Cardiac septum (tissue), 1 donor: ENCODE measurements at places on chromosomes 6 and 20.

DNA sequence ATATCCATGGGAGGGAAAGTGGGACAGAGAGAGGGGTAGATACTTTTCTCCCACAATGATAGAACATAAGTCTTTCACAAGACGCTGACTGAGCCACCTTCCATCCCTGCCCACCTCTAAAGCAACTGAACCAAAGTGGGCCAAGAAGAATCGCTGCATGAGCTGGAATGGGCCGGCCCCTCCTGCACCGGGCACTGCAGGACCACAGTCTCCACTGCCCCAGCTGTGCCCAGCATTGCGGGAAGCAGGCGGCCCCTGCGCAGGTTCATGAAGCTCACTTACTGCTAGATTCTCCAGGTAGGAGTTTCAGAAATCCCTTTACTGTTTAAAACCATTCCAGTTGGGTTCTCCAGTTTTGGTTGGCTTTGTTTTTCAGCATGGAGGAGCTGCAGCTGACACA, 32.0 kb upstream of the CST7 start:
- no peak for DNase-seq

DNA sequence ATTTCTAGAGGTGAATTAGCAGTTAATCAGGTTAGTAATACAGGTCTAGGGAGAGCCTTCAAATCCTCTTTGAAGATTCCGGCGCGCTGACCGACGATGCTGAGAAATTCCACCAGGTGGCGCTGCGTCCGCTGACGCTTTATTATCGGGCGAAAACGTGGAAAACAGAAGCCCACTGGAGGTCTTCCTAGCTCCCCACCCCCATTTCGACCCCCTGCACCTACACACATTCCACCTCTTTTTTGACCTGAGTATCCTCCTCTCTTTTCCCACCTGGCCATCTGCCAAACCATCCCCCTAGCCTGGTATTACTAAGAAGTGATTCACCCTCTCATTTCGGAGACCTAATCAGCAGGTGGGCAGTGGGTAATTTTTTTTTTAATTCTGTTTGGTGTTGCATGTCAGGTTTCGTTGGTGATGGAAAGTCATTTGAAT, 65.4 kb upstream of the RIN2 start:
- peak; percentile 81 for DNase-seq

- no peak for DNase-seq
Measured at GRCh38 chr6:98836025-98836961, 1.9 kb downstream of the POU3F2 start.

DNA sequence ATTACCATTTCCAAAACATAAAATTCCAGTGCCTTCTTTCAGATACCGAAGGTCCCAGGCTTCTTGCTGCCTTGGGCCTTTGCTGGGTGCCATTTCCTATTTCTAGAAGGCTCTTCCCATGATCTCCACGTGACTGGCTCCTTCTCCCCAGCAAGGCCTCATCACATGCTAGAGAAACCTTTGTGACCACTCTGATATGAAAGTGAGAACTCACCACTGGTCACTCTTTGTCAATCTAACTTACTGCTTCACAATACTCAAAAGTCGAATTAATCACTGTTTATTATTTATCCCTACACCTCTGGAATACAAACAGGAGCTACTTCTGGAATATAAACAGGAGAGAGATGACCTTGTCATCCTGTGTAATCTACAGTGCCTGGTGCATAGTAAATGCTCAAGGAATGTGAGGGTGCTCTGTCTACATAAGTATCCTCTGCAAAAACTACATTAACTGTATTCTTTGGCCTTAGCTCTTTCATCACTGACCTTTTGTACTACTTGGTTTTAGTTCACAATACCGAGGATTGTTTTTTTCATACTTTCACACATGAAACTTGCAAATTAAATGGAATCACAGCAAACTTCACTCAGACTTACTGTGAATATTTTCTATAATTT, 1.6 kb downstream of the STX7 start:
- DNase-seq, result no peak

DNA sequence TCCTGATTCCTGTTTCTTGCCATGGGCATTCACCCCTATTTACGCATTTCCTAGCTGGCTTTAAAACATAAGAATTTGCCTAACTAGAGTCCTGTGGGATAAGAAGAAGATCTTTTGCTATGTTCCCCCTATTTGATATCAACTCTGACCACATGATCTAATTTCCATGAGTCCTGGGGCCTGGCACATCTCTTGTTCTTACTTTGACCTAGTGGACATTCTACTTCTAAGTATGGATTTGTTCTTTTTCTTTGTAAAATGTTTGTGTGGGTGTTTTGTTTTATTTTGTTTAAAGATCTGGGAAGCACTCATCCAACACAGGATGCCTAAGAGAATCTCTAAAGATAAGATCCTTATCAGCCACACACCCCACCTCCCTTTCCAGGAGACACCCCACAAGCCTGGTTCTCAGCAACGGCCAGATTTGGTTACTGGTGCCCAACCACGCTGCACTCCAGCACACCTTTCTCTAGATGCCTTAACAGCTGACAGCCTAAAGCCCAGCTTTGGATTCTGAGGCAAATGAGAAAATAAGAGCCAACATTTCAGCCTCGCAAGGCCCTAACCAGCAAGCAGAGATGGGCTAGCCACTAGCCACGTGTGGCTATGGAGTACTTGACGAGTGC, 74.7 kb downstream of the SLC23A2 start:
- DNase-seq, result no peak

DNA sequence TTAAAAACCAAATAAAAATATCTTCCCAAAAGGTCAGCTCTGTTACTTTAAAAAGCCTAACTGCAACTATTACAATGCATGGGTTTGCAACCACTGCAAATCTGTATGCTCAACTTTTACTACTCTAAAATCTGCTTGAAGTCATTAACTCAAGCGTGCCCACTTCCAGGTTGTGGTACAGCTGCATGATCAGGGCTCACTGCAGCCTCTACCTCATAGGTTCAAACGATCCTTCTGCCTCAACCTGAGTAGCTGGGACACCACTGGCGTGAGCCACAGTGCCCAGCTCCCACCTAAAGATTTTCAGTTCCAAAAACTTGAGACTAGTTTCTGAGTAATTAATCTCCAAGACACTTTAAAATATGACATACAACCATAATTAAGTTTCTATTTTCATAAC, 8.2 kb downstream of the DIDO1 start:
- no peak for DNase-seq

GRCh38 chr6:108132863-108133262, 33.0 kb upstream of the NR2E1 start:
- no peak for DNase-seq

DNA sequence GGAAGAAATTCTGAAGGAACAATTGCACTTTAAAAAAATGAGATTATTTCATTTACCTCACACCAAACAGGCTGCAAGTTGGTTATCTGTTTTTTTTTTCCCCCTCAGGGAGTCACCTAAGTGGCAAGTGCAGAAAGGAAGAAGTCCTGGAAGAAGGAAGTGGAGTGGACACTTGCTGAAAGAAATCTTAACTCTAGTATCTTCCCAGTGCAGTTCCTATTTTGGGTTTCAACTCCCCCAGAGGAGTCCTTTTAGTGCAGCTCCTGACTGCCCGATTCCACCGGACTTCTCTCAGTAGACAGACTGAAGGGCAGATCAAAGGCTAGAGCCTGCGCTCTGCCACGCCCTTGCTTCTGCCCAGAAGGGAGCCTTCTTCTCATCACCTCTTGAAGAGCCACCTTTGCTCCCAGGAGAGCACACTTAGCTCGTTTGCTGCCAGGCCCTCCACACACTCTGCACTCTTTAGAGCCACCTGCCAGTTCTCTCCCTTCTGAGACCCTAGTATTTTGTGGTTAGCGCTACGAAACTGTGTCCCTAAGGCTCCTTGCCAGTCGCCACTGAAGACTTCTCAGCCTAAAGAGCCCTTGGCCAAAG, 4.9 kb downstream of the MTCL3 start:
- DNase-seq, result no peak

DNA sequence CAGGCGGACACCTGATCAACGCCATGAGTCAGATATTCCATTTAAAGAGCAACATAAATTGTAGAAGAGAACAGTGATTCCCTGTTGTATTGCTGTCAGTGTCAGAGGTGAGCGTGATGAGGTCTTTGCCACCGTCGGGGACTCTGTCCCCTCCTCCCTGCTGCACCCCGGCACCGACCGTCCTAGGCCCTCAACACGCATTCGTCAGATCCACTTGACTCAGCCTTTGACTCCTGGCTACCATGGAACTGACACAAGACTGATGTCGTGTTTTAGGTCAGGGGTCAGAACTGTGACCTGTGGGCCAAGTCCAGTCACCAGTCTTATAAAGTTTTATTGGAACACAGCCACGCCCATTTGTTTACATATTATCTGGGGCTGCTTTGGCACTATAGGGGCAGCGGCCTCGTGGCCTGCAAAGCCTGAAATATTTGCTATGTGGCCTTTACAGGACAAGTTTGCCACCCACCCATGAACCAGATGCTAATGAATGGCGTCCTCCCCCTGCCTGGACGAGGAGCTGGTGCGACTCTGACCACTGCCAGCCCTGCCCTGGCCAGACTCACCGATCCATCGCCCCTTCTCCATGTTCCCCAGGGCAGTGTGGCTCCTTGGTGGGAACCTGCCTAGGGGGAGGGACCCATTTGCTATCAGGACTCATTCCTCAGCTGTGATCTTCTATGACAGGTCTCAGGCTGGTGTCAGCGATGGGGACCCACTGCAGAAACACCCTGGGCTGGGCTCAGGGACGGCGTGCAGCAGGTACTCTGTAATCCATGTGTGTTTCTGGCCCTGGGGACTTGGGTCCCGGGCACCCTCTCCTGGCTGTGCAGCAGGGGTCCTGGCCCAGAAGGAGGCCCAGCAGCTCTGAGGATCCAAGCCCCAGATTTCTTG, 37.5 kb upstream of the PHACTR3 start:
- no peak for DNase-seq

DNA sequence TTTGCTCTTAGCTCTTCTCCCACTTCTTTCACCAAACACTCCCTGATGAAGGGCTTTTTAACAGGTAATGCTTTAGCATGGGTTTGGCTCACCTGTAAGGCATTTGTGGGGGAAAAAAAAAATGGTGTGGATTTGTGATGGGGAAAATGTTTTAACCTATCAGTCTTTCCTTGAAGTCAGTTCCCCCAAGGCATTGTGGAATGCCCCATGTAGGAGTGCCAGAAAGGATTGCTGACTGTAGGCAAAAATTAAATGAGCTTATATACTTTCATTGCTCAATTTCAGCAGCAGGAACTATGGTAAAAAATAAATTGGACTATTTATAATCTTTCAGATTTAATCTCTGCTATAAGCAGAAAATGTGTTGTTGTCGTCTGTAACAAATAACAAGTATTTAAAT, 10.6 kb upstream of the SASH1 start:
- DNase-seq, result no peak

DNA sequence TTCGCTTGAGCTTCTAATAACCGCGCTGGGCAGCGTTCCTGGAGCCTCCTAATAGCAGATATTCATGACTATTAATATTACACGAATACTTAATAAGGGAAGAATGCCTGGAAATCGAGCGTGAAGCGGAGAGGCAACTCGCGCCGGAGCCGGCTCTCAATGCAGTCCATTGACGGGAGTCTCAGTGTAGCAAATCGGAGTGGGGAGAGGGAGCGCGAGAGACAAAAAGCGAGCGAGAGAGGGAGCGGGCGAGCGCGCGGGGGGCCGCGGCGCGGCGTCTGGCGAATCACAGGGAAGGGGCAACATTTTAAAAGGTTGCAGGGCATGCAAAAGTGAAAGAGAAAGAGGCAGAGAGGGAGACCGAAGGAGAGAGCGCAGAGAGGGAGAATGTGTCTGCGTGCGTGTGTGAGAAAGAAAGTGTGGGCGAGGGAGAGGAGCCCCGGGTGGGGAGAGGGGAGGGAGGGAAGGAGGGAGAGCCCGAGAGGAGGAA, 2.9 kb downstream of the TFAP2A start:
- no peak for DNase-seq

DNA sequence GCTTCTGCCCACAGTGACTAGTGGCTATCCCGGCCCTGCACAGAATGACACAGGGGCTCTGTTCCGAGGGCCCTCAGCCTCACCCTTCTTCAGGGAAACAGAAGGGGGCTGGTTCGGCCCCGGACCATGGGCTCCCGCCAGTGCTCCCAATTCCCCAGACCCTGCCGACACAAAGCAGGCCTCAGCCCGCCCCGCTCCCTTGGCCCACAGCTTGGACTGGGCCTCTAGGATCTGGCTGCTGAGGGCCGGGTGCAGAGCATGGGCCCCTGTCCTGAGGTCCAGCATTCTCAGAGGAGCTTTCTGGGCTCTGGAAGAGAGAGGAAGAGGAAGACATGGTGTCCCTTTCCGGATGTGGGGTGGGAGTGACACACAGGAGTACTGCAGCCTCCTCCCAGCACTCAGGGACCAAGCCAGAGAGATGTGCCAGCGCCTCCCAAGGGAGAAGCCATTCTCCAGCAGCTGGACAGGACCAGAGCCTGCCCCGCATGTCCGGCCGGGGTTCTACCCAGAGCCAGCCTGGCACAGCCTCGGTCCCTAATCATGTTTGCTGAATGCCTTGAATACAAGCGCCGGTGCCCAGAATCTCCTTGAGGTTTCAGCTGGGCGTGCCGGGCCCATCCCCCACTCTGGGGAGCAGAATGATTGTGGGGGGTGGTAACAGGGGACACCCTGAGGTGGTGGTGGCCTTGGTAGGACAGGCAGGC, 23.9 kb downstream of the C20orf203 start:
- no peak for DNase-seq

DNA sequence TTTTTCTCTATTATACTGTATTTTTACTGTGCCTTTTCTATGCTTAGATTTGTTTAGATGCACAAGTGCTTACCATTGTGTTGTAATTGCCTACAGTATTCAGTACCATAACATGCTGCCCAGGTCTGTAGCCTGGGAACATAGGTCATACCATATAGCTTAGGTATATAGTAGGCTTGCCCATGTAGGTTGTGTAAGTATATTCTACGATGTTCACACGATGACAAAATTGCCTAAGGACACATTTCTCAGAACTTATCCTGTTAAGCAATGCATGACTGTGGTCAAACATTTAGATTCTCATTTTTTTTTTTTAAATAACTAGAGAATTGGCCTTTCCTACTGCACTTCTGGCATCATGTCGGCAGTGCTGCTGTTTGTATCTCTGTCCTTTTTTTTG, 253.7 kb upstream of the SUPT3H start:
- no peak for DNase-seq

DNA sequence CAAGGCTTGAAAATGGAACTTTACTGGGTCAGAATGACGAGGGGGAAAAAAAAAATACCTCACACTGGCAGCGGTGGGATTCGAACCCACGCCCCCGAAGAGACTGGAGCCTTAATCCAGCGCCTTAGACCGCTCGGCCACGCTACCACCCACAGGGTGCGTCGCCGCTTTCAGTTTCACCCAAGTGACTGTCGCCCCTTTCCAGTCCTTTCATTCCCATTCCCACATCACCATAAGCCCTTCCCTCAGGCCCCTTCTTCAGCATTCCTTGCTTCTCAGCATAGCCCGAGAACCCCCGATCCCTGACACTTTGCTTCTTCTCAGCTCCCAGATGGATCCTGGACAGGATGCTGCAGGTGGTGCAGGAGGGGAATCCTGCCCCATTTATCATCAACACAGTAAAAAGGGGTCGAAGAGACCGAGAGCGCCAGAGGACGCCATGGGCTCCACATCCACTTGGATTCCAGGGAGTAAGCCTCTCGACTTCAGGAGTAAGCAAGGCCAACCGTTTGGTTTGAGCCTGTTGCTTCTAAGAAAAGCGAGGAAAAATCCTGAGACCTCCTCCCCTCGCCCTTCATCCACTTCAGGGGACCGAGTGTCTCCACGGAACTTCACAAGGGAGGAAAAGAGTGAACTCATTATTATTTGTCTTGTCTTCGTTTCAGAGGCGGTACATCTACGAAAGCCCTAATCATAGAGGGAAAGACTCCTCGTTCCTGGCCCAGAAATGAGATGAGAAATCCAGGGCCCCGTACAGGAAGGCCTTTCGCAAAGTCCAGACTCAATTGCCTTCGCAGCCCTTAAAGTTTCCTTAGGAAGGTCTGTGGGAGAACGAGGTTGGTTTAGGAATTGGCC, 20.0 kb upstream of the TRIM27 start:
- DNase-seq, result peak; percentile 79

GRCh38 chr20:36364506-36364905, 58.4 kb downstream of the DLGAP4 start:
- DNase-seq, result no peak
